ENCODE measurements at places on chromosomes 12 and 14.

DNA sequence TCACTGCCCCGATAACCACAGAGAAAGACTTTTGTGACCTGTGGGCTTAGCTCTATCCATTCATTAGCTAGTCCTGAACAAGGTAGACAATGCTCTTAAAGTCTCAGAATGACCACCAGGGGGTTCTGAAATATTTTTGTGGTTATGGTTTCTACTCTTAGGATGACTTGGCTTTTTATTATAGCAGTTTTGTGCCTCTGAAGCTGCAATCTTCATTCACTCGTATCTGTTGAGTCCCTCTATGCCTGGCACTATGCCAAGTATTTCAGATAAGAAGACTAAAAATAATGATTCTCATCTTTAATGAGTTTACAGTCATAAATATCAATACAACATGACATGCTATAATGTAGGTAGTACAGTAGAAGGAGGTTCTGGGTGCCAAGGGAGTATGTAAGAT lies 130.8 kb upstream of the TRHDE start:
- no peak for DNase-seq

DNA sequence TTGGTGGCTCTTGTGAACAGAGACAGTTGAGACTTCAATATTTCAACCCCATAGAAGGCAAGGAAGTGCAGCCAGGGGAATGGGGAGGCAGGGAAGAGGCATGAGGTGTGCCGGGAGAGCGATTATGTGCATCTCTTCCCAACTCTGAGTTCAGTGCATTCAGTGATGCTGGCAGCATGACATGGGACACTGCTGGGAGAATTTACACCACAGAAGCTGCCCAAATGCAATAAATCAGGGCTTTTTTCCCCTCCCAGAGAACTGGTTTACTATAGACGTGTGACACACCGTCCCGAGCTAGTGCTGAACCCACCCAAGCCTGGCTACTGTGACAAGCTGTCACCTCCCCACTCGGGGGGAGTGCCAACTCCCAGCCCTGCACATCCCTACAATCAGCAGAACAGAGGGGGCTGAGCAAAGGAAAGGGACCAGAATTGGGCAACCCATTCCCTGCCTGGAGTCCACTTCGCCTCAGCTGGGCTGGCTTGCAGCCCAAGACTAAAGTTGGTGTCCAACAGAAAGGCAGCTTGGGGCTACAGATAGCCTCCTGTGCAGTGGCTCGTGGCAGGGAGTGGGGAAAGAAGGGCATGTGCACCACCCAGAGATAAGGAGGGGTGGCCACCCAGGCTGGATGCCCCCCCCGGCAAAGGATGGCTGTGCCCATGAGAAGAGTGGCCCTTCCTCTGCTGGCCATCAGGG lies 16.7 kb downstream of the AHSA1 start:
- no peak for DNase-seq

DNA sequence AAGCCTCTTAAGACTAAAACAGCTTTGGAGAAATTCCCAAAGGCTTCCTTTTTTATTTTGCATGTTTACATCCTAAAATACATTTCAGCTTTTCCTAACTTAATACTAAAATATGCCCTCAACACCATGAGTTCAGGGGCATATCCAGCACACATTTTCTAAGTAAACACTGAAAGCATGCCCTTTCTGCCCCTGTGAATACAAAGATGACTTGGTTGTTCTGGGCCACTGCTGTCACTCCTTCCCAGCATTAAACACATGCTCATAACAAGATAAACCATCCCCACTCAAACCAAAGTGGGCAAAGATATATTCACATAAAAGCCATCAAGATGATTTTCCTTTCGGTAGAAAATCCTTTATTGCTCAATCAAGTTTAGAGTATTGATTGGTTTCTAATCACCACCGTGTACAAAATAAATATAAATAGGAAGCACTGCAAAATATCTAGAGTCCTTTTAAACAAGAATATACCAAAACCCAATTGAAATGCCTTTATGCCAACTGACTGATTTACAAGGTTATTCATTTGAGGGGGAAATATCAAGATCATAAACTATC lies 1.9 kb downstream of the CCNB1IP1 start:
- no peak for DNase-seq

- DNase-seq = no peak
These were observed 100.3 kb downstream of the LIN7A start for GRCh38 chr12:80837342-80837978.

- no peak for DNase-seq
These were observed 35.1 kb upstream of the KCNH3 start for GRCh38 chr12:49503674-49504180.

DNA sequence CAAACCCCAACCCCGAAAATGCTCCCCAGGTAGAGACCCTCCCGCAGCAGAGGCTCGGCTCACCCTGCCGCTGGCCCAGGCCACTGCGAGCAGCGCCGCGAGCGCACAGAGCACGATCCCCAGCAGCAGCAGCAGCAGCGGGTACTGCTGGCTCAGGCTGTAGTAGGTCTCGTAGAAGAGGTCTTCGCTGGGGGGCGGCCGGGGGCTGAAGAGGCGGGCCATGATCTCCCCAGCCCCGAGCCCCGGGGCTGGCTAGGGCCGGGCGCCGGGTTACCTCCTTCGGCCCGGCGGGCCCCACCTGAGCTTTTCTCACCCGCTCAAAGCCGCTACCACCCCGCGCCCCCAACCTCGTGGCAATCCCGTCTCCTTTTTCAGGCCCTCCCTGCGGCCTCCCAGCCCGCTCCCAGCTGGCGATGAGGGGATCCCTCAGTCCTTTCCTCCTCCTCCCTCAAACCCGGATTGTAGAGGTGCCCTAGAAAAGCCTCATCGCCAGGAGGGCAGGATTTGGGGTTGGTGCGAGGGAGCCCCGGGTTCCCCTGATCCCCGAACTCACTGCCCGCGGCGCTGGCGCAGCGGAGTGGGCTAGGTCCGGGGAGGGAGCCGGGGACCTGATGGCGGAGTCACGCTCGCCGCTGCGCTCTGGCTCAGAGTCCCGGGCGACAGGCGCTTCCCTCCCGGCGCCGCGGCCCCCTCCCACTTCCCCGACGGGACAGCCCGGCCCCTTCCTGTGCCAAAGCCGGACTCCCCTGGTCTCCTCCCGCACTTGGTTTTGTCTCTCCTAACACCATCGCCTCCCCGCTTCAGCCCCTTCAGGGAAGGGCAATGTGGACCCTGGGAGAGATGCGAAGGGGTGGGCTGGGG lies at the start of gene ADCY4:
Gene ADCY4 (minus strand): TSS at position 641 of the 861 bp plus-strand sequence. CDS start 419 bp downstream, at position 222.
- DNase-seq = no peak

- no peak for DNase-seq
These were observed 43.7 kb downstream of the PPP1R13B start for GRCh38 chr14:103803661-103804060.

- no peak for DNase-seq
These were observed 223.1 kb downstream of the ANO6 start for GRCh38 chr12:45439039-45439438.

- DNase-seq = no peak
These were observed 584.2 kb downstream of the DIO2 start for GRCh38 chr14:79627058-79627457.

DNA sequence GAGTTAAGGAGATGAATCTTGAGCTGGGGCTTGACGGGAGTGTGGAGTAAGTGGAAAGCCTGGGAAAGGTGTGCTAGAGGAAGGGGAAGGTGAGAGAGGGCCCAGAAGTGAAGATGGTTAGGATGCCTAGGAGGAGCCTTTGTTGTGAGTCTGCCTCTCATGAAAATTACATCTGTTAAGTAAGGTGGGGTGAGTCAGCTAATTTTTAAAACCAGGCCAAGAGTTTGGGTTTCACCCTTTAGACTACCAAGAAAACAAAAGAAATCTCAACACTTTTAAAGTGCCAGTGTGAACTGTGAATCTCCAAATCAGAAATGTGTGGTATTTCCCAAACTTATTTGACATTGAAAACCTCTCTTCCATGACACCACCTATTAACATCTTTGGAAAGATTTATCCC lies 185.2 kb downstream of the CRADD start:
- DNase-seq = no peak

- no peak for DNase-seq
These were observed 68.2 kb upstream of the BDKRB2 start for GRCh38 chr14:96136371-96137005.

DNA sequence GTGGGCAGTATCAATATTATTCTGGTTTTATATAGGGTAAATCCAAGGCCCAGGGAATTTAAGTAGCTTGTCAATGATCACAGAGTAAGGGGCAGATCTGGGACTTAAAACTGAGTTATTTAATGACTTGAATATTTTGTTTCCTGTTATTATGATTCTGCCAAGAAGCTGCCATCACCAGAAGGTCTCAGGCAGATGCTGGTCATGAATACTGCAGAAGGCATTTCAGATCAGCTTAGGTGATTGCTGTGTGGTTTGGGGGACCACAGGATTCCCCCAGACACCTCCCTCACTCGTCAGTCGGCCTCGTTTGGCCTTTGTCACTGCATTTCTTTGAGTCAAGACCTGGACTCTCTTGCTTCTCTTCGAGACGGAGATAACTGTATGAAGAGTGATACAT lies 47.7 kb upstream of the EVL start:
- DNase-seq = no peak

- no peak for DNase-seq
These were observed 5.7 kb upstream of the IGFBP6 start for GRCh38 chr12:53091756-53092155.

- DNase-seq = no peak
These were observed 231.9 kb upstream of the HMGA2 start for GRCh38 chr12:65592416-65592815.

DNA sequence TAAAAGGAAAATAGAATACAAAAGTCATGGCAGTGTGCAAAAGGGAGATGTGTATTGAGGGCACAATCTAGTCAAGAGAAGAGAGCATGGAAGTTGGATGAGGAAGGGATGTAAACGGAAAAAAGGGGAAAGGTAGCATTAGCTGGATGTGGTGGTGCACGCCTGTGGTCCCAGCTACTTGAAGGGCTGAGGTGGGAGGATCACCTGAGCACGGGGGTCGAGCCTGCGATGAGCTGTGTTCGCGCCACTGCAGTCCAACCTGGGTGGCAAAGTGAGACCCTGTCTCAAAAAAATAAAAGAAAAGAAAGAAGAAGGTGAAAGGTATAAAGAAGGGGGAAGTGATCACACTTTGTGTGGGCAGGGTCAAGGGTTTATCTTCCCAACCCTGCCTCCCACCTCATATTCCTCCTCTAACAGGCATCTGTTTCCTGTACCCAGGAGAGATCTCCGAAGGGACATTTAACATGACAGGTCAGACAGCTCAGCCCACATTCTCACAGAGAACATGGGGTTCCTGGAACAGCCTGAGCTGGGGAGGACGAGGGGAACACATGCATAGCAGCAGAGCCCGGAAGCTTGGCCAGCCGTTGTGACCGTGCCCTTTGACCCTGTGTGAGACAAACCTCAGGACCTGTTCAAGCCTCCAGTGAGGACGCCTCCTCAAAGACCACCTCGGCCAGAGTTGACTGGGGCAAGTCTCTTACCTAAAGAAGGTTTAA lies 8.9 kb downstream of the RNASE11 start:
- no peak for DNase-seq

DNA sequence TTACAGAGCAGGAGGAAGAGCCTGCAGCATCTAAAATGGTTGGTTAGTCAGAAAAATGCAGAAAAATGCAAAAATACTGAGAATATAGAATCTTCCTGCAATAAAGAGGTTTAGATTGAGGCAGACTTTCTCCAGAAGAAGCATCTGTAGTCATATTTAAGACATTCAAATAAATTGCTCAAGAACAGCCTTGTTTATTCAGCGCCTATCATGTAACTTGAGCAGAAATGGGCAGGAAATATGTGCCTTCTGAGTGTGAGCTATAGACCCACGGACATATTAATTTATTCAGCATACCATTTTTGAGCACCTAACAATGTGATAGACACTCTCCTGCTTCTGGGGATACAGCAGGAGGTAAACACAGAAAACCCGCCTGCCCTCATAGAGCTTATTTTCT lies 102.0 kb upstream of the HIF1A start:
- no peak for DNase-seq

DNA sequence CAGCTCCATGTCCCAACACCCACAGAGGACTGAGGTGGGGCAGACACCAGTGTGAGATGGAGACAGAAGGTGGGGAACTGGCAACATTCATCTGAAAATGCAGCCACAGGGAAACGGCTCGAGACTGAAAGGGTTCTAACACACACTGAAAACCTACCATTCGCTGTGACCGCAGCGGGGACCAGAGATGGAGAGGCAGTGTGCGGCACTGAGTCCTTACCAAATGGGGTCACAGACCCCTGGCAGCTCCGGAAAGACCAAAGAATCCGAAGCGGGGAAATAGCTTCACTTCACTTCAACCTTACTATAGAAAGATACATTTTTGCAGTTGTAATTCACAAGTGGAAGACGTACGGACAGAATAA lies 9.6 kb downstream of the BAG5 start:
- DNase-seq = no peak

- DNase-seq = no peak
These were observed 132.4 kb upstream of the RGS6 start for GRCh38 chr14:71799841-71800240.

DNA sequence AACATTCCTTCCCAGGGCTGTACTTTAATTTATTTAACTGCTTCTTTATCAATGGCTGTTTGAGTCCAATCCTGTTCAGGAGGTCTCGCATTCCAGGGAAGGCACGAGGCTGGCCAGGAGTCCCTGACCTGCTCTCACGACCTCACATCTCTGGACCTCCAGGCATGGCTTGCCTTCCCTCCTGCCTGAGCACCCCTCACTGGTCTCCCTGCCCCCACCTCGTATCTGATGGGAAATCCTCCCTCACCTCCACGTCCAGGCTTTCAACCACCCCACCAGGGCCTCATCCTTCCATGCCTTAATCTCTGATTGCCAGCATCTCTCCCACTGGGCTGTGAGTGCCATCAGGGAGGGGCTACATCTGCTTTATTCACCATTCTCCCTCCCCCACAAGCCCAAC lies 29.0 kb downstream of the PRKAB1 start:
- DNase-seq = no peak

DNA sequence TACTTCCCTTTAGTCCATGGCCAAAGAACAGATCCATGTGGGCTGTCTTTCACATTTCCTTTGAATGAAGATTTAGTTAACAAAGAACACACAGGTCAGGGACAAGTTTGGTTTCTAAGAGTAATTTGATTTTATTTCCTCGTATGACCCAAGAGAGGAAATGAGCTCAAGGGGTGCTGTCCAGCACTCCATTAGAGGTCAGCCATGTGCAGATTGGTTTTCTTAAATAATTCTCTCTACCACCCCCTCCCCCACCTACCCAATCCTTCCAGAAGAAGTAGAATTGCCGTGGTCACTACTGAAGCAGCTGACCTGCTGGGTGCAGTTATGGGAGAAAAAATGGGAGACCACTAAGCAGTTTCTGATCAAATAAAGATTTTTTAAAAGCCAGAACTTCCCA lies 13.9 kb upstream of the OAS1 start:
- no peak for DNase-seq

- DNase-seq = no peak
These were observed 2.2 kb upstream of the MARS1 start for GRCh38 chr12:57485695-57486094.

DNA sequence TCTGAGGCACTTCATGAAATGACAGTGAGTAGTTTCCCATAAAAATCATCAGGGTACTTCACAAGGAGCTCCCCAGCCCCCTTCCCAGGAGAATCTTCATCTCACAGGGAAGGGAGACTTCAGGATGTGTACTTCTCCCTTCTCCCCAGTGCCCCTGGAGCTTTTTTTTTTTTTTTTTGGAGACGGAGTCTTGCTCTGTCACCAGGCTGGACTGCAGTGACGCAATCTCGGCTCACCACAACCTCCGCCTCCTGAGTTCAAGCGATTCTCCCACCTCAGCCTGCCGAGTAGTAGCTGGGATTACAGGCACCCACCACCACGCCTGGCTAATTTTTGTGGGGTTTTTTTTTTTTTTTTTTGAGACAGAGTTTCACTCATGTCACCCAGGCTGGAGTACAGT lies 10.4 kb downstream of the ITPK1 start:
- no peak for DNase-seq
